Dermis blood vessel endothelial cell (primary cell): ENCODE measurements at places on chromosomes 16 and 17. TPM values are rescaled to one million over a fixed set of nuclear protein-coding genes. Genes with fewer than 3 reads are reported as not detected.

Gene KRT28
- total RNA-seq: not detected in 2 replicates

Gene CPHXL2
- total RNA-seq: not detected in 2 replicates

Gene RUNDC3A
- total RNA-seq: under 0.01 TPM in 1 of 2 replicates, not detected in the other

Gene USP43
- under 0.01 and 0.19 TPM in 2 replicates for total RNA-seq

Gene TXNDC11
- 30.5 and 47.5 TPM in 2 replicates for total RNA-seq

Gene NTN3
- not detected in 2 replicates for total RNA-seq

Gene EPN3
- under 0.01 TPM in 1 of 2 replicates, not detected in the other for total RNA-seq

Gene KRTAP1-3
- not detected in 2 replicates for total RNA-seq

Gene SULT1A4
- 18.1 and 18.4 TPM in 2 replicates for total RNA-seq

Gene CDH11
- 4.9 and 20.0 TPM in 2 replicates for total RNA-seq

Gene DCAKD
- 33.8 and 36.4 TPM in 2 replicates for total RNA-seq

Gene BAHCC1
- total RNA-seq: 4.8 and 19.3 TPM in 2 replicates

Gene FDXR
- total RNA-seq: 36.2 and 59.5 TPM in 2 replicates

Gene EVPLL
- total RNA-seq: not detected in 2 replicates

Gene SIRT7
- 17.3 and 21.1 TPM in 2 replicates for total RNA-seq

Gene MMP28
- total RNA-seq: 14.1 and 38.1 TPM in 2 replicates

Gene LITAFD
- total RNA-seq: not detected in 2 replicates

Gene CIBAR2
- not detected in 2 replicates for total RNA-seq

Gene NPIPB9
- total RNA-seq: 1.9 and 4.9 TPM in 2 replicates

Gene C17orf113
- 0.17 and 0.33 TPM in 2 replicates for total RNA-seq

Gene PPL
- 3.6 and 7.0 TPM in 2 replicates for total RNA-seq

Gene SCGB1C2
- not detected in 2 replicates for total RNA-seq

Gene CCL17
- not detected in 2 replicates for total RNA-seq

Gene XAF1
- 9.8 and 13.3 TPM in 2 replicates for total RNA-seq
